ENCODE measurements at places on chromosomes 11 and 22.

DNA sequence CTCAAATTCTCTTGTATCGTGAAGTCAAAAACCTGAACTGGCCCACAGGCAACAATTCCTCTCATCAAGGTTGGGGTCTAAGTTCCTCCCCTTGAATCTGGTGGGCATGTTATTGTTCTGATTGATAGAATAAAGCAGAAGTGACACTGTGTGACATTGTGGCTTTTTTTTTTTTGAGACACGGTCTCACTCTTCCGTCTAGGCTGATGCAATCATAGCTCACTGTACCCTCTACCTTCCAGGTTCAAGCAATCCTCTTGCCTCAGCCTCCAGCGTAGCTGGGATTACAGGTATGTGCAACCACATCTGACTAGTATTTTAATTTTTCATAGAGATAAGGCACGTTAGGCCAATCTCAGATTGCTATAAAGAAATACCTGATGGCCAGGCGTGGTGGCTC is 8.9 kb upstream of the PELI3 start:
- no peak for DNase-seq
- peaks cover 33% of the 10 kb centered on the region for H3K4me1 ChIP-seq
- H3K36me3 ChIP-seq, result no peaks in the 10 kb centered on the region

- H3K27me3 ChIP-seq, result peaks cover 18% of the 10 kb centered on the region
- H3K4me3 ChIP-seq, result no peak overlapping the region
- peaks cover 7% of the 10 kb centered on the region for H3K36me3 ChIP-seq
Observed at GRCh38 chr11:109961261-109961660, 131.9 kb upstream of the ZC3H12C start.

DNA sequence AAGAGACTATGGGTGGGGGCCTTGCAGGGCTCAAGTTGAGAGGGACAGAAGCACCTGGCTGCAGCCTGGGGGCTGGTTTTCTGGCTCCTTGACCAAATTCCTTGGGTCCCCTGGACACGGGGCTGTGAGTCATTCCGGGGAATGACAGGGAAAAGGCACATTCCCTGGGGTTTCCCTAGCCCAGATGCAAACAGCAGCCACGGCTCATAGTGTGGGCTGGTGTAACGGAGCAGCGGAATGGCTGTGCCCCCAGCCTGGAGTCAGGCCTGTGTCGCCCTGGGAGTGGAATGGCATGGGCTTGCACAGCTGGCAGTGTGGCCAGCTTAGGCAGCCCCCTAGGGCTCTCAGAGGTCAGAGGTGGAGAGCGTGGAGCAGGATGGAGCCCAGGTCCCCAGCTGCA is 77.6 kb upstream of the KCNQ1OT1 start:
- H3K4me3 ChIP-seq, result no peak overlapping the region
- no peak overlapping the region for H3K27ac ChIP-seq
- peaks cover 14% of the 10 kb centered on the region for H3K4me1 ChIP-seq
- H3K27me3 ChIP-seq, result no peaks in the 10 kb centered on the region

GRCh38 chr22:46968848-46969247 is 206.4 kb downstream of the TBC1D22A start:
- H3K36me3 ChIP-seq, result peaks cover 22% of the 10 kb centered on the region
- DNase-seq, result no peak
- peaks cover 68% of the 10 kb centered on the region for H3K4me1 ChIP-seq
- H3K27ac ChIP-seq, result no peak overlapping the region
- H3K27me3 ChIP-seq, result no peaks in the 10 kb centered on the region

- no peak overlapping the region for H3K27ac ChIP-seq
- peaks cover 20% of the 10 kb centered on the region for H3K27me3 ChIP-seq
- DNase-seq, result no peak
- H3K4me1 ChIP-seq, result peaks cover 15% of the 10 kb centered on the region
Observed at GRCh38 chr11:12900496-12900895, 108.6 kb upstream of the RASSF10 start.

- peaks cover 15% of the 10 kb centered on the region for H3K4me1 ChIP-seq
- H3K27me3 ChIP-seq, result no peaks in the 10 kb centered on the region
- DNase-seq, result no peak
Observed at GRCh38 chr11:113828191-113828590, 47.2 kb downstream of the USP28 start.

DNA sequence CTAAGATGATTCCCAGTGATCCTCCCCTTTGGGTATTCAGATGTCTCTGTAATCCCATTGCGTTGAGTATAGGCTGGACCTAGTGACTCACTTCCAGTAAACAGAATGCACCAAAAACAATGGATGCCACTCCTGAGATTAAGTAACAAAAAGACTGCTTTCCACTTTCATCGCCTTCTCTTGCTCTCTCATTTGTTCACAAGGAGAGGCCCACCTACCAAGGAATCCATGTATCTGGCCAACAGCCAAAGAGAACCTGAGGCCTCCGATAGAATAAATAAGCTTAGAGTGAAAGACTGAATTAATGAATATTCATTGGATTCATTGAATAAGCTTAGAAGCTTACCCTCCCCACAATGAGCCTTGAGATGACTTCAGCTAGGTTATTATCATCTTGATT is 454.6 kb downstream of the KCNA4 start:
- H3K4me1 ChIP-seq, result no peaks in the 10 kb centered on the region
- no peaks in the 10 kb centered on the region for H3K36me3 ChIP-seq
- no peak overlapping the region for H3K27ac ChIP-seq
- no peaks in the 10 kb centered on the region for H3K27me3 ChIP-seq
- no peak overlapping the region for H3K4me3 ChIP-seq

DNA sequence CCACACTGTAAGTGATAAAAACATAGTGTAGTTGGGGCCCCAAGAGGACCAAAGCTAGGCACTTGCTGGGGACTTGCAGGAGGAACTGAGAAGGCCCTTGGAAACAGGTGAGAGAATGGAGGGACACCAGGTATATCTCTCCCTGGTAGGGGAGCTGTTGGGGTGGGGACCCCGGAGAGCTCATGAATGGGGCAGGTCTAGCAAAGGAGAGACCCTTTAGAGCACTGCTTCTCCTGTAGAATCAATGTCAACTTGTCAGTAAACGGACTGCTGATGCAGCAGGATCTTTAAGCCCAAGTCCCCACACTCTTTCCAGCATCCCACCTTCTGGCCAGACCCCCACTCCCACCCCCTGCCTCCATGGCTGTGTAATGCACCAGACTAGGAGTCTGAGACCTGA is 109.6 kb upstream of the THY1 start:
- no peaks in the 10 kb centered on the region for H3K36me3 ChIP-seq
- peaks cover 50% of the 10 kb centered on the region for H3K4me1 ChIP-seq

DNA sequence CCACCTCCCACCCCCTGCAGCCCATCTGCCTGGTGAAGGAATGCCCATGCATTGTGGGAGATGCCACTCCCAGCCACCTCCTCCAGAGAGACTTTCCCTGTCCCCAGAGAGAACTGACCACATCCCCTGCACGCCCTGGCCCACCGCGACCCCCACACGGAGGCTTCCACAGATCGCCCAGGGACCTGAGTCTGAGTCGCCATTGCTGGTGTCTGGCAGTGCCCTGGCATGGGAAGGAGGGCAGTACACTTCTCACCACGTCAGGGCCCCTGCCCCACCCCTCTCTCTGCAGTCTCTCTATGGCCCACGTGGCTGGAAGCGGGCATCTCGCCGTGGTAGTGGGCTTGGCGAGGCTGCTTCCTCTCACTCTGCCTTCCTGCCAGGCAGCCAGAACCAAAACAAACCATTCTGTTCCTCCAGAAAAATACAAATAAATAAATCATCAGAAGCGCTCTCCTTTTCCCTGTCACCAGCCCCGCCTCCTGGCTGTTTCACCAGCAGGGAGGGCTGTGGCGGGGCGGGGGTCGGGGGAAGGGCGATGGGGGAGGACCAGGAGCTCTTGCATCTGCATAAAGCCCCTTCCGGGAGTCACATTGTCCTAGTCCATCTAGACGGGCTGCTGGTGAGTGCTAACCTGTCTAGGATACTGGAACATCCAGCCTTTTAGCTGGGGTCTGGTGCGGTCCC is 20.9 kb downstream of the SHISAL1 start:
- no peak overlapping the region for H3K27ac ChIP-seq
- no peaks in the 10 kb centered on the region for H3K4me1 ChIP-seq
- no peak overlapping the region for H3K4me3 ChIP-seq

Data from stimulated activated naive B cell treated with anti-CD40 and anti-IgM and Interleukin-4, amounts not matched to agents 10 μg/mL and 1 μg/mL and 100 μg/mL, for 72 hours (primary cell).